Lower lobe of right lung (tissue), 2 donors: ENCODE measurements at places on chromosomes 6 and 20.

- no peaks in the 10 kb centered on the region for H3K36me3 ChIP-seq
- no peak overlapping the region for H3K27ac ChIP-seq
- H3K4me3 ChIP-seq: no peak overlapping the region
- no peak for DNase-seq
These were observed 113.8 kb downstream of the AHI1 start for GRCh38 chr6:135383766-135384165.

DNA sequence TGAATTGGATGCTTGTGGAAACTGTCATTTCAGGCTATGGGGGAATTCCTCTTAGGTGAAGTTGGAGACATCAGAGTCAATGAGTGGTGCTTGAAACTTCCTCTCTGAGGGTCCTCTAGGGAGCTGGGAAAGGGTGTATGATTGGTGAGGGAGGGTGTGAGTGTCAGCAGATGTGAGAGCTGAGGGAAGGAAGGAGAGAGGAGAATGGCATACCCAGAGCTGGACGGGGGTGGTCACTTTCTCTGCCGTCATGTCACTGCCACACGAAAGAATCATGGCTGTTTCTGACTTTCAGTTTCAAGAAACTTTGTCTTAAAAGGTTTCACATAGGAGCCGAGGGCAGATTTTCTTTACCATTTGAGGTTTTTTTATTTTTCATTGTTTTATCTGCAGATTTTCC is 50.3 kb downstream of the DEK start:
- no peaks in the 10 kb centered on the region for H3K27me3 ChIP-seq
- H3K4me1 ChIP-seq: no peaks in the 10 kb centered on the region
- no peak overlapping the region for H3K4me3 ChIP-seq
- H3K36me3 ChIP-seq: peaks cover 54% of the 10 kb centered on the region

GRCh38 chr6:115796829-115797228 is 263.9 kb downstream of the FRK start:
- H3K4me3 ChIP-seq: no peak overlapping the region
- H3K36me3 ChIP-seq: no peaks in the 10 kb centered on the region

GRCh38 chr20:47727170-47727880 is 58.0 kb downstream of the SULF2 start:
- H3K36me3 ChIP-seq: no peaks in the 10 kb centered on the region
- H3K27me3 ChIP-seq: no peaks in the 10 kb centered on the region
- peak; percentile 85 for DNase-seq
- peaks cover 16% of the 10 kb centered on the region for H3K4me1 ChIP-seq
- peak overlapping the region; percentile 49 for H3K27ac ChIP-seq

DNA sequence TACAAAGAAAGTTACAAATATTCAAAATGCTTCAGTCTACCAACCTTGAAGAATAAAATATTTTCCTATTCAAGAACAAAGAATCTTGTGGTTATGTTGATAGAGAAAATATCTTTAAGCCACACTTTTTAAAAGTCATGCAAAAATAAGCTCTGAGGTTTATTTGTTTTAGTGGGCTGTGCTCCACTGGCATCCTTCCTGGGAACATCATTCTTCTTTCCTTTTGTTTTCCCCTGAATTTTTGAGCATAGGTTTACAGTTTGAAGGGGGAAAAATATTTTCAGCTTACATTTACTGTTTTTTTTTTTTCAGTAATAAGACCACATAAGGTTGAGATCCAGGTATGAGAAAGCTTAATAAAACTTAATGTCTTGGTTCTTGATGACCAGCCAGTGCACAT is 72.0 kb upstream of the BACH2 start:
- H3K27ac ChIP-seq: no peak overlapping the region
- no peak for DNase-seq
- H3K36me3 ChIP-seq: no peaks in the 10 kb centered on the region
- H3K4me3 ChIP-seq: no peak overlapping the region
- H3K4me1 ChIP-seq: peaks cover 14% of the 10 kb centered on the region

DNA sequence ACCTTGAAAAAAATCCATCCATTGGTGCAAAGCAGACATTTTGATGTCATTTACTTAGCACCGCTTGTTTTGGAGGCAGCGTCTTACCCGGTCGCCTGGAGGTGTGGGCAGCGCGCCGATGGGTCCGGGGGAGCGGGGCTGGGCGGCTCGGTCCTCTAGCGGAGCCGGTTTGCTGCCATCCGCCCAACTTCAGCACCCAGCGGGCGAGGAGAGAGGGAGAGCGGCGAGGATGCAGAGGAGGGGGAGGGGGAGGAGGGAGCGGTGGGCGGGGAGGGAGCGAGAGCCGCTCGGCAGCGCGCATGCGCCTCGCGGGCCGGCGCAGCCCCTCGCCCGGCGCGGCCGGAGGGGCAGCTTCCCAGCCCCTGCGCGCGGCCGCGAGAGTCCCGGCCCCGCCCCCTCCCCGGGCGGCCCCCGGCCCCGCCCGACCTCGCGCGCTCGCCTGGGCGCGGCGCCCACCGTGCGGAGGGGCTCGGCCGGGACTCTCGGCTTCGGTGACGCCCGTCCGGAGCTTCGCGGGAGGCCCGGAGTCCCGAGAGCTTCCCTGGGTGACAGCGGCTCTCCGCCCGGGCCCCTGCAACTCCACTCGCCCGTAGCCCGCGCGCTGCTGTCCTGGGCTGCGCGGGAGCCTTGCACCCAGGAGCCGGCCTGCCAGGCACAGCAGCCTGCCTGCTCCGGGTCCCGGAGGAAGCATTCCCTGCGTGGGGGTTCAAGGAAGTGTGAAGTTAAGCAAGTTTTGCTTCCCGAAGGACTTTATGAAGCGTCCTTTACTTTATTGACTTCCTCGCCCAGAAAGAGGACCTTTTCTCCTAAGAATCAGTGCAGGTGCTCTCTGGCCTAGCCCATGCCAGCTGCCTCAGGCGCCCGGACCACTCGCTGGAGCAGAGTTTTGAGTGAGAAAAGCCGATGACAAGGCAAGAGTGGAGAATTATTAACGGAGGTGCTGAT is at the start of gene RGS17:
TSS of gene RGS17 (minus strand) at position 246 of the 945 bp plus-strand sequence. CDS start 87,264 bp downstream, outside the sequence.
- peaks cover 17% of the 10 kb centered on the region for H3K4me1 ChIP-seq
- peaks cover 34% of the 10 kb centered on the region for H3K27me3 ChIP-seq
- peak within 1 kb of the TSS; percentile 57 for H3K4me3 ChIP-seq
- DNase-seq: peak; percentile 59
- peak within 1 kb of the TSS; percentile 31 for H3K27ac ChIP-seq

- H3K27me3 ChIP-seq: no peaks in the 10 kb centered on the region
- H3K36me3 ChIP-seq: no peaks in the 10 kb centered on the region
- H3K4me1 ChIP-seq: no peaks in the 10 kb centered on the region
- no peak for DNase-seq
These were observed 21.9 kb upstream of the CD2AP start for GRCh38 chr6:47455533-47456209.

- no peak for DNase-seq
- peak overlapping the region; percentile 75 for H3K27ac ChIP-seq
- H3K4me3 ChIP-seq: no peak overlapping the region
- H3K27me3 ChIP-seq: no peaks in the 10 kb centered on the region
- peaks cover 100% of the 10 kb centered on the region for H3K36me3 ChIP-seq
These were observed 59.7 kb downstream of the TCP11 start for GRCh38 chr6:35081426-35081851.

DNA sequence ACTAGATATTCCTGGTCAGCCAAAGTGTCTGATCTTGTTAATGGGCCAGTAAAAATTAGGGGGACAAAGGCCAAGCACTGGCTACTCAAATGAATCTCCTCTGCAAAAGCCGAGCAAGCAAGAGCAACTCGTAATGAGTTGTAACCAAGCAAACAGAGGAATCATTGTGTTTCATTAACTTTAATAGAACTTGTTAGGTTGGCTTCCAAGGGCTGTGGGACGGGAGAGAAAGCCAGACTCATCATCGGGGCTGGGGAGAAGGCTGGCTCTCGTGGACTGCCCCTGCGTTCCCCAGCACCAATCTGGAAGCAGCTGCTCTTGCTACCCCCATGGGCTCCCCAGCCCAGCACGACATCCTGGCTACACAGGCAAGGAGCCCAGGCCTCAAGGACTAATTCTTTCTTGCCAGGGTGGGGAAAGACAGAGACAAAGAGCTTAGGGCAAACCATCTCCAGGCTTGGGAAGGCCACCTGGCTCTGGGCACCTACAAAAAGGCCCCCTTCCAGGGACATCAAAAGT is 10.5 kb upstream of the SCUBE3 start:
- DNase-seq: no peak
- no peaks in the 10 kb centered on the region for H3K4me1 ChIP-seq
- no peak overlapping the region for H3K27ac ChIP-seq
- H3K27me3 ChIP-seq: peaks cover 7% of the 10 kb centered on the region

- peak; percentile 73 for DNase-seq
- H3K4me1 ChIP-seq: peaks cover 27% of the 10 kb centered on the region
- no peak overlapping the region for H3K27ac ChIP-seq
- H3K4me3 ChIP-seq: no peak overlapping the region
- no peaks in the 10 kb centered on the region for H3K27me3 ChIP-seq
These were observed 36.9 kb upstream of the FANCE start for GRCh38 chr6:35415065-35415891.
